Mesenteric fat pad (tissue), 1 donor: ENCODE measurements at places on chromosomes 1 and 21. TPM values are rescaled to one million over a fixed set of nuclear protein-coding genes. Genes with fewer than 3 reads are reported as not detected.

The TFF3 gene
- 5.5 TPM for total RNA-seq

The GBP1 gene
- 21.5 TPM for total RNA-seq

The SPATA45 gene
- not detected for total RNA-seq

The ACKR1 gene
- 94.7 TPM for total RNA-seq

The IL19 gene
- total RNA-seq = not detected

The TFAP2E gene
- 1.2 TPM for total RNA-seq

The SLC9C2 gene
- 0.16 TPM for total RNA-seq

The IKBKE gene
- 9.9 TPM for total RNA-seq

The CD1D gene
- 5.1 TPM for total RNA-seq

The MYCL gene
- total RNA-seq = 0.32 TPM

The NUDT4B gene
- 0.74 TPM for total RNA-seq

The CACNA1S gene
- total RNA-seq = not detected

The MYOG gene
- not detected for total RNA-seq

The C1QA gene
- 347 TPM for total RNA-seq

The SMYD2 gene
- total RNA-seq = 34.4 TPM

The GABRD gene
- not detected for total RNA-seq

The LCE3D gene
- total RNA-seq = not detected

The OMA1 gene
- total RNA-seq = 13.5 TPM

The AGMAT gene
- 0.58 TPM for total RNA-seq

The ARHGEF2 gene
- total RNA-seq = 150 TPM

The TSPAN2 gene
- 4.3 TPM for total RNA-seq

The CHODL gene
- 1.7 TPM for total RNA-seq

The RGS7 gene
- total RNA-seq = not detected

The FOXD2 gene
- 0.13 TPM for total RNA-seq

The AGT gene
- 3.7 TPM for total RNA-seq

The OR11L1 gene
- not detected for total RNA-seq

The KRTAP12-1 gene
- not detected for total RNA-seq

The MYOC gene
- total RNA-seq = 6.3 TPM

The ZBTB17 gene
- total RNA-seq = 29.9 TPM

The TXNIP gene
- 692 TPM for total RNA-seq

The RBP7 gene
- total RNA-seq = 267 TPM

The GJA8 gene
- not detected for total RNA-seq

The SPATC1L gene
- 5.9 TPM for total RNA-seq

The TNNI3K gene
- total RNA-seq = 1.1 TPM

The DIRAS3 gene
- 0.74 TPM for total RNA-seq

The ETV3L gene
- total RNA-seq = not detected

The ELOVL1 gene
- 149 TPM for total RNA-seq

The TMEM69 gene
- total RNA-seq = 17.0 TPM

The EXOSC10 gene
- 46.8 TPM for total RNA-seq

The ANXA9 gene
- 0.48 TPM for total RNA-seq

The KRTAP19-3 gene
- not detected for total RNA-seq

The SEC22B gene
- 35.1 TPM for total RNA-seq

The PCSK9 gene
- total RNA-seq = 0.26 TPM

The COG2 gene
- 20.4 TPM for total RNA-seq

The F13B gene
- total RNA-seq = not detected

The KCNA3 gene
- 0.90 TPM for total RNA-seq

The SMCP gene
- not detected for total RNA-seq

The ITLN2 gene
- not detected for total RNA-seq

The KIAA1614 gene
- total RNA-seq = 3.1 TPM

The PDZK1 gene
- not detected for total RNA-seq

The NR1I3 gene
- total RNA-seq = not detected

The LCE6A gene
- not detected for total RNA-seq

The DNASE2B gene
- 0.39 TPM for total RNA-seq

The TRABD2B gene
- total RNA-seq = 2.3 TPM
